ENCODE measurements at places on chromosomes 1 and 21.

- DNase-seq, result no peak
These were observed 234.9 kb upstream of the VAMP3 start for GRCh38 chr1:7535934-7536878.

GRCh38 chr1:24173638-24174575 lies 13.2 kb downstream of the IFNLR1 start:
- DNase-seq, result no peak

GRCh38 chr1:101338714-101339430 lies 102.1 kb downstream of the S1PR1 start:
- no peak for DNase-seq

- DNase-seq, result no peak
These were observed 16.7 kb upstream of the DIP2A start for GRCh38 chr21:46441961-46442498.

DNA sequence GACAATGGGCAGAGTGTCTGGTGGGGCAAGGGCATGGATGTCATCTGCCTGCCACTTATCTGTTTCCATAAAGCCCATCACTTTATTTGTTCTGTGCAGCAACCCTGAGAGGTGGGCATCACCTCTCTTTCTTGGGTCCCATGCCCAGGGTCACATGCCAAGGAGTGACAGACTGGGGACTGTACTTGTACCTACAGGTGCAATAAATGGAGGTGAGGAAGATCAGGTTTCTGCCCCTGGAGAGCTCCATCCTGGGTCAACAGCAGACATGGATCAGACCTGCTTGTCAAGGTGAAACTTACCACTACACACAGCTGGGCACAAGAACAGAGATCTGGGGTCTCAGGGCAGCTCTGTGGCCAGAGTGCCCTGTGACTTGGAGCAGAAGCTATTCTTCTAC lies 18.4 kb upstream of the PRDM16 start:
- no peak for DNase-seq

DNA sequence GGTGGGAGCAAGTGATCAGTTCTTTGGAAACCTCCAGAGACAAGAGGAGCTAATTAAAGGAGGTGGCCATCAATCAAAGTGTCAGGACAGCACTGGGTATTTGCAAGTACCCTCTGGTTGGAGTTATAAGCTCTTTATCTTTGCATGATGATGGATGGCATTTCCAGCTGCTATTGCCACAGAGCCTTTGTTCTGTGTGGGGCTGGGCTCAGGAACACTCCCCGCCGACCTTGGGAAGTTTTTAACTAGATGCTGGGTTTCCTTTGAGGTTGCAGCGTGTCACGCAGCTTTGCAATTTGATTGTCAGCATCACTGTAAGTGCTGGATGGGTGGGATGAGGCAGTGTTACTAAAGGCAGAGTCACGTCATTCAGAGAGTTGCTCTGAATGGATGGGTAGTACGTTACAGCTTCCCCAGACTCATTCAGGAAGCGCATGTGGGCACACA lies 68.9 kb downstream of the CNIH3 start:
- no peak for DNase-seq

DNA sequence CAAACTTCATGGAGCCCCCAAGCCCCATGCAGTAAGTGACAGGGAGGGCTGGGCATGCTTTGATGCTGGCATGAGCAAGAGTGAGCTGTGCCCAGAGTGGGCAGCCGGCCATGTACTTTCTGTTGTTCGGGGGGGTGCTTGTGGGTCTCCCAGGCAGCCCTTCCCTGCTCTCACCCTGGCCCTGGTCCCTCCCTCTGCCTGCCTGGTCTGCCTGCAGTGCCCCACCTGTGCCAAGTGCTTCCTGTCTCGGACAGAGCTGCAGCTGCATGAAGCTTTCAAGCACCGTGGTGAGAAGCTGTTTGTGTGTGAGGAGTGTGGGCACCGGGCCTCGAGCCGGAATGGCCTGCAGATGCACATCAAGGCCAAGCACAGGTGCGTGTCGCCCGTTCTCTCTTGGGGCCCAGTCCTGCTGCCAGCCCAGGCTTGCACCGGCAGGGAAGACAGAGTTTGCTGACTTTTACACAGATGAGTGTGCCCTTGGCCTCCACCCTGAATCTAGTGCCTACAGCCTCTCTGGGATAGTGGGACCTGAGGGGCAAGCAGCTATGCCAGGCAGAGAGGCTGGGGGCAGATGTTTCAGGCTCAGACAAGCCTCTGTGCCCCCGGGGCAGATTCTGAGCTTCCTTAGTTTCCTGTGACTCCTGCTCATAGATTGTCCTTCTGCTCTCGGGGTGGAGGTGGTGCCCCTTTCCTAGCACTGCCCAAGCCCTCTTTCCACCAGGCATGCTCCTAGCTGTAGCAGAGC lies 7.6 kb downstream of the ZBTB48 start:
- no peak for DNase-seq

DNA sequence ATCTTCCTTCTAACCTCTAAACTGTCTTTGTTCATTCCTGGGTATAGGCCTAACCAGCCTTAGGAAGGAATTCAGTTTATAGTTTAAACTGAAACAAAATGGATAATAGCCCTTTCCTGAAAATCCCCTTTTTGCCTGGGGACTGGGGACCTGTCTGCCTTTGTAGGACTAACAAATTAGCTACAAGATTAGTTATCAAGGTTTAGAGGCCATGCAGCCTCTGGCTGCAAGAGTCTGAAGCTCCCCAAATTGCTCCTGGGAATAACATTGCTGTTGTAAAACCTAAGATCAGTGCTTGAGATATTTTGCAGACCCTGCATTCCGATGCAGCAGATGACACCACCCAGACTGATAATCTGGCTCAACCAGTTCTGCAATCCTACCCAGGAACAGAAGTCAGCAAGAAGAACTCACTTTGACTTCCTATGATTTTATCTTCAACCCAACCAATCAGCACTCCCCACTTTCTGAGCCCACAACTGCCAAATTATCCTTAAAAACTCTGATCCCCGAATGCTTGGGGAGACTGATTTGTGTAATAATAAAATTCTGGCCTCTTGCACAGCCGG lies 96.6 kb upstream of the ETV3 start:
- no peak for DNase-seq

DNA sequence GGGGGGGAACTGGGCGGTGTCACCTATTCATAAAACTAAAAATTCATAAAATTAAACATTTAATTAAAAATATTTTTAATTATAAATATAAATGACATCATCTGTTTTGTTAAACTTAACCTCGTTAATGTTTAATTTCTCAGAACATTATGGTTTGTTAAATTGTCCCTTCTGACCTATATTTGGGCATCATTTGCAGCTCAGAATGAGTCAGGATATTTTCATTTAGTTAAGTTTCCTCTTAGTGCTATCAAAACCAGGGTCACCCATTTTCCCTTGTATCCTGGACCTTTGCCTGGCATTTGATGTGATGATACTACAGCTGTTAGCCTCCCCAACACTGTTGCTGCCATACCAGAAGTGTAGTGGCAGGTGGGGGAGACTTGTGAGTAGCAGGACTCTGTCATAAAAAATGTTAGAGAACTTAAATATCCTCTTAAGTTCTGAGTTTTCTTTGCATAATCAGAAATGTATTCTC lies 30.3 kb downstream of the TSNAX start:
- DNase-seq, result no peak

- DNase-seq, result peak; percentile 18
These were observed 627 bp downstream of the ADARB1 start for GRCh38 chr21:45074818-45075595.

- DNase-seq, result no peak
These were observed 109.4 kb upstream of the DUSP10 start for GRCh38 chr1:221851336-221851735.

GRCh38 chr1:229248821-229249817 lies 21.8 kb upstream of the RAB4A start:
- DNase-seq, result no peak

GRCh38 chr1:153933955-153934354 lies 11.2 kb upstream of the GATAD2B start:
- no peak for DNase-seq

DNA sequence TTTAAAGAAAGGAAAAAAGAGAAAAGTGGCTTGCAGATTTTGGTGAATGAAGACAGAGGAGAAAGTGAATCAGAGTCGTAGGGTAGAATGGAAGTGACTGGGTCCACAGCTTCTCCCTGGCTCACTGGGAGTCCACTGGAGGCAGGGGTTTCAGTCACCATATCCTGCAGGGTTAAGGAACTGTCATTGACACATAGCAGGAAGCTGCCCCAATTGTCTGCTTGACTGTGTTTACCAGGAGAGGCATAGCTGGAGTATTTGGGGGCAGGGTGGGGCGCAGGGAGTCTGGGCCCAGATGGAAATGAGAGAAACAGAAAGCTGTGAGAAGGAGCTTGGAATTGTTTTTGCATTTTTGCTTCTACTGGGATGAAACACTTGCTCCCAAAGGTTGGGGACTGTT lies 228.8 kb upstream of the CSF3R start:
- no peak for DNase-seq

DNA sequence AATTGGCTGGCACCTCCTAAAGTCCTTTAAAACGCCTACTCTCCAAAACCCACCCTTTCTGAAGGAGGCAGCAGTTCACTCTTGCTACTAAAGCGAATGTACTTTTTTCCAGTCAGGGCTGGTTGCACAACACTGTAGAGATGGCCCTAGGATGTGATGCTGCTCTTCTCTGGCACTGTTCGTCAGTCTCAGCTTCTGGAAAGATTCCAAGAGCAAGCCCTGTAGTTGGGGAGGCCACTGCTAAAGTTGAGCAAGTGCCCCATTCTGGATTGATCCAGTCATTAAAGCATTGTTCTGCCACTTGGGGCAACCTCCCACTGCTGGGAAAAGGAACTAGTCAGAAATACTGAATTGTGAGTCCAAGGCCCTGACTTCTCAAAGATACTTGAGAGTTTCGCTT lies 28.5 kb upstream of the KCNQ4 start:
- DNase-seq, result no peak

GRCh38 chr1:93692983-93693591 lies 11.4 kb upstream of the BCAR3 start:
- DNase-seq, result peak; percentile 38

DNA sequence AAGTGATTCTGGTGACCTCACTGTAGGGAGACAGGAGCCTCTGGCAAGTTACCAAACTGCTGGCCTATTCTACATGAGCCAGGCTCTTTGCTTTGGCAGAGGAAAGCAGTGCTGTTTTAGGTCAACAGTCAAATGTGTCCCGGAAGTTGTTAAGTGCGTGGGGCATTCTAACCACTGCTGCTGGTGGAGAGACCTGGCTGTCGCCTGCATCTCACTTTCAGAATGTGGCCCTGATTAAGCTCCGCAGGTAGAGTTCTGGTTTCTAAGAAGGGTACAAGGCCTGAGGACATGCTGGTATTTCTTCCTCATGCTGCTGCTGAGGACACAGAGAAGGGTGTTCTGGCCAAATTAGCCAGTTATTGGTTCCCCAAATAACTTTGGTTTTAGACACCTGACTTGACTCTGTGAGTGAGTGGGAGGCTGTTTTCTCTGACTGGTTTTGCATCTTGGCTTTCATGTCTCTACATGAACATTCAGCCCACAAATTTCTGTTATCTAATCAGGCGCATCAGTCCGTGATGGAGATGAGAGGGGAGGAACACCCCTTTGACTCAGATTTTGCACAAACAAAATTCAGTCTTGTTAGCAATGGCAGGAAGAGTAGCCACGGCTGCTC lies 120.8 kb downstream of the LMO4 start:
- peak; percentile 43 for DNase-seq

- no peak for DNase-seq
These were observed 70.0 kb upstream of the SELENON start for GRCh38 chr1:25729790-25730644.

DNA sequence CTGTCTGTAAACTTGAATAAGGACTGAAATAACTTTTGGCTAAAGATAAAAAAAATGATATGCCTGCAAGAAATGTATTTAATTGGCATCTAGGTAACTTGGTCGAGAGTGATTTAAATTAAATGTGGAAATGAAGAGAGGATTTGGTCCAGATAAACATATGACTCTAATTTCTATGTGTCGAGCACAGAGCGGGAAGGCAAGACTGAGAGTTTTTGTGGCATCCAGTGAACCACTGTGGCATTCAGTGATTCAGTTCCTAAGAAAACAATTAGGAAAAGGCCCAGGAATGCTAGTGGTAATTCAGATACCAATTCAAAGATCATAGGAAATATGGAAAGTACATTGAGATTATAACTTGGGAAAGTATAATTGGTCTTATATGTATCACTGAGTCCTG lies 39.6 kb downstream of the PDE4B start:
- no peak for DNase-seq

GRCh38 chr1:220455559-220455958 lies 72.4 kb upstream of the MARK1 start:
- no peak for DNase-seq

- DNase-seq, result no peak
These were observed 25.0 kb downstream of the SRSF4 start for GRCh38 chr1:29156543-29157268.

- no peak for DNase-seq
These were observed 41.7 kb upstream of the IFFO2 start for GRCh38 chr1:18998016-18998724.

- no peak for DNase-seq
These were observed 211.9 kb upstream of the IRF2BP2 start for GRCh38 chr1:234821840-234822239.

- no peak for DNase-seq
These were observed 27.1 kb downstream of the SAMSN1 start for GRCh38 chr21:14519000-14519399.

GRCh38 chr1:33815061-33815460 lies 48.8 kb upstream of the HMGB4 start:
- DNase-seq, result no peak

DNA sequence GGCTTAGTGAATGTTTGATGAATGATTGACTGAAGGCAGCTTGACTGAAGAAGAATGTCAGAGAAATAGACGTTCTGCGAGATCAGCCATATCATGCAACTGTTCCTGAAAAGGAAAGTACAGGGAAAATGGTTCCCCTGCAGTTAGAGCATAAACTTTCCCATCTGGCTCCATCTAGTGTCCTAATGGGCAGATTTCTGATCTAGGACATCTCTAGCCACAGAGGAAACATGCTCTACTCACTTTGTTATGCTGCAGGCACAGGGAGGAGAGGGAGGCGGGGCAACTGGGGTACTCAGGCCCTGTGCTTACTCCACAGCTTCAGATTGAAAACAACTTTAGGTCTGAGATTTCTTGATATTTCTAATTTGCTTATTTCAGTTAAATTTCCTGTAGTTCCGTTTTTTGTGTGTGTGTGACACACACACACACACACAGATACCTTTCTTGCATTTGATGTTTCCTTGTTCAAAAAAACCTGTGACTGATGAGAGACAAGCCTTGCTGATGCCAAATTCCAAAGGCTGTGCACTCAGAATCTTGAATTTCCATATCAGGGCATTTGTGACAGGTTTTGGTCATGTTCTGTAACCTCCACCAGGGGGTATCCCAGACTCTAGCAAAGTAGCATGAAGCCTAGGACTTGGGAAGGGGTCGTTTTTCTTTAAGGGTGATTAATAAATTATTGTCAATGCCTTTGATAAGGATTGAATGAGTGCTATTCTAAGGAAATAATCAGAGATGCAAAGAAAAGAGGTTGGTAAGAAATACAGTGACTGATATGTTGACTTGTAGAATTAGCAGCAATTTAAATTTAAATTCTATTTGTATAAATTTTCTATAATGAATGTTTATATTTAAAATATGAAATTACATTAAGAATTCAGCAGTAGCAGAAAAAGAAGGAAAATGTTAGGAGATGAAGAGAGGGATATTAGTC lies 139.7 kb upstream of the BEND5 start:
- no peak for DNase-seq

- no peak for DNase-seq
These were observed 626 bp upstream of the HLCS start for GRCh38 chr21:36966821-36967768.

Data from stimulated activated naive CD4-positive, alpha-beta T cell treated with Interleukin-2 at 50 U/mL for 16 hours (primary cell).